Colonic mucosa (tissue), 4 donors: ENCODE measurements at places on chromosomes 16 and 17. TPM values are rescaled to one million over a fixed set of nuclear protein-coding genes. Genes with fewer than 3 reads are reported as not detected.

DNA sequence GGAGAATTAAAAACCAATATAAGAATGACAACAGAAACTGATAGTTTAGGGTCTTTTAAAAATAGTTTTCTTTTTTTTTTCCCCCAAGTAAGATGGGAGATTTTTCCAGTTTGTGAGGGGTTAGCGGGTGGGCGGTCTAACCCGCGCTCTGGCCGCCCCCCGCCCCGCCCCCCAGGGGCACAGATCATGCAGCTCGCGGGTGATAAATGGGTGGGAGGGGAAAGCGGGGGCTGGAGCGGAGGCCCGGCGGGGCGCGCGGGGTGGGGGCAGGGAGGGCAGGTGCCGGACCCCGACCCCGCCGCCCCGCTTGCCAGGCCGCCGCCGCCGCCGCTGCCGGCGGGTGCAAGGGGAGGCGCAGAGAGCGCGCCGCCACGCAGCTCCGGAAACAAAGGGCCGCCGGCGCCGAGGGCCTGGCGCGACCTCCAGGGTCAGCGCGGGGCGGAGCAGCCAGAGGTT, 60.1 kb upstream of the GSE1 start:
- H3K36me3 ChIP-seq: no peaks in the 10 kb centered on the region
- H3K27me3 ChIP-seq: no peaks in the 10 kb centered on the region
- peak overlapping the region; percentile 65 for H3K4me3 ChIP-seq
- H3K4me1 ChIP-seq: no peaks in the 10 kb centered on the region

DNA sequence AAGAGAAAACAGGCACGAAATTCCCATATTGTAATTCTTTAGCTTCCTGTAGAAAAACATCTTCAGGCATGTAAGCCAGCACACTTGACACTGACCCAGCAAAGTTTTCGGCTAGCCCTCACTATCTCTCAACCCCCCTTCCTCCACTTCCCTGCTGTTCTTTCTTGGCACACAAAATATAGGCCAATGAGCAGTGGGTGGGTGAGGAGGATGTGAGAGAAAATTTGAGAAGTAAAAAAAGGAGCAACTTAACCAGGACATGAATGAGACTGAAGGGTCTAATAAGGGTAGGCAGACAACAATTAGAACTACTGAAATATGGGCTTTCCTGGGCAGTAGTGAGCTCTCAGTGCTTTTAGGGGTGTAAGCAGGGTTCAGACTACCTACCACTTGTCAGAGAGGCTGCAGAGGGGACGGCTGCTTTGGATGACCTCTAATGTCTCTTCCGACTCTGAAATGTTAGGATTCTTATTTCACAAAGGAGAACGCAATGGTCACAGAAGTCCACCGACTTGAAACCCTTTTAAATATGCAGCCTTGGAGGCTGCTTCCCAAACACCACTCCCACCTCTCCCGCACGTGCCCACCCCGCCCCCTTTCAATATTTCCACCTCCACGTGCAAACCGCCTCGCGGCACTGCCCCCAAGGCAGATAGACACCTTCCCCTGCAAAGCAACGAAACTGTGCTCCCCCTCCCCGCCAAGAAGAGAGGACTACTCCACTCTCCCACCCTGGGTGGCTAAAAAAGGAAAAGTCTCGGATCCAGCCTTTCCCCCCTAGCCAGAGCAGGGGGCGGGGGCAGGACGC, 889 bp downstream of the MBTD1 start:
- H3K27ac ChIP-seq: no peak overlapping the region
- H3K4me1 ChIP-seq: peaks cover 18% of the 10 kb centered on the region
- no peaks in the 10 kb centered on the region for H3K27me3 ChIP-seq
- H3K36me3 ChIP-seq: no peaks in the 10 kb centered on the region
- peak; percentile 55 for DNase-seq
- peak overlapping the region; percentile 54 for H3K4me3 ChIP-seq

The DLX3 gene
- total RNA-seq: not detected

DNA sequence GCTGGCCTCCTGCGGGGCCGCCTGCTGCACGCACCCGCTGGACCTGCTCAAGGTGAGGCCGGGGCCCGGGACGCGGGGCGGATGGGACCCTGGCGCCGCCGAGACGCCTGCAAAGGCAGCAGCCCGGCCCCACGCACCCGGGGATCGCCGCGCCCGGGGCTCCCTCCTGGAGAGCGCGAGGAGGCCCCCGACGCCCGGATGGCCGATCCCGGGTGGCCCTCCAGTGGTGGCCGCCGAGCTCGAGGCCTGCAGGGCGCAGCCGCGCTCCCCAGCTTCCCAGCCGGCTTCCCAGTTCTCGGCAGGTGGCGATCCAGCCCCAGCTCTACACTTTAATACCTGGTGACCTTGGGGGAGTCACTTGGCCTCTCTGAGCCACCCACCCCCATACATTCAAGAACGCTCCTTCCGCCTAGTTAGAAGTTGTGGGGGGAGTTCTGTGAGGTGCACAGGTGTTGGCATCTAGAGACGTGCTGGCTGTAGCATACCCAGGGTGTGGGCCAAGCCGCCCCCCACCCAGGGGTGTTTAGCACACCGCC, 452 bp downstream of the SLC25A10 start:
- peak; percentile 38 for DNase-seq
- H3K36me3 ChIP-seq: peaks cover under 1% of the 10 kb centered on the region
- H3K27me3 ChIP-seq: no peaks in the 10 kb centered on the region
- peaks cover 35% of the 10 kb centered on the region for H3K4me1 ChIP-seq
- H3K27ac ChIP-seq: peak overlapping the region; percentile 48

- DNase-seq: no peak
- peak overlapping the region; percentile 7 for H3K4me3 ChIP-seq
- H3K4me1 ChIP-seq: no peaks in the 10 kb centered on the region
- H3K27me3 ChIP-seq: peaks cover 72% of the 10 kb centered on the region
Observed at GRCh38 chr16:3170440-3171180, 17.4 kb upstream of the OR1F1 start.

The TBC1D3L gene
- 16.7 TPM for total RNA-seq

The TP53TG3 gene
- not detected for total RNA-seq

- no peak overlapping the region for H3K4me3 ChIP-seq
- no peak for DNase-seq
- H3K4me1 ChIP-seq: peaks cover 19% of the 10 kb centered on the region
- no peak overlapping the region for H3K27ac ChIP-seq
- no peaks in the 10 kb centered on the region for H3K27me3 ChIP-seq
Observed at GRCh38 chr17:17077101-17077500, 34.8 kb downstream of the MPRIP start.
